T-cell (primary cell): ENCODE measurements at places on chromosomes 7 and 10.

- no peak for DNase-seq
Measured at GRCh38 chr10:14523286-14523685, 192.6 kb upstream of the FRMD4A start.

GRCh38 chr10:131844529-131845084 lies 56.2 kb upstream of the PPP2R2D start:
- DNase-seq: no peak

DNA sequence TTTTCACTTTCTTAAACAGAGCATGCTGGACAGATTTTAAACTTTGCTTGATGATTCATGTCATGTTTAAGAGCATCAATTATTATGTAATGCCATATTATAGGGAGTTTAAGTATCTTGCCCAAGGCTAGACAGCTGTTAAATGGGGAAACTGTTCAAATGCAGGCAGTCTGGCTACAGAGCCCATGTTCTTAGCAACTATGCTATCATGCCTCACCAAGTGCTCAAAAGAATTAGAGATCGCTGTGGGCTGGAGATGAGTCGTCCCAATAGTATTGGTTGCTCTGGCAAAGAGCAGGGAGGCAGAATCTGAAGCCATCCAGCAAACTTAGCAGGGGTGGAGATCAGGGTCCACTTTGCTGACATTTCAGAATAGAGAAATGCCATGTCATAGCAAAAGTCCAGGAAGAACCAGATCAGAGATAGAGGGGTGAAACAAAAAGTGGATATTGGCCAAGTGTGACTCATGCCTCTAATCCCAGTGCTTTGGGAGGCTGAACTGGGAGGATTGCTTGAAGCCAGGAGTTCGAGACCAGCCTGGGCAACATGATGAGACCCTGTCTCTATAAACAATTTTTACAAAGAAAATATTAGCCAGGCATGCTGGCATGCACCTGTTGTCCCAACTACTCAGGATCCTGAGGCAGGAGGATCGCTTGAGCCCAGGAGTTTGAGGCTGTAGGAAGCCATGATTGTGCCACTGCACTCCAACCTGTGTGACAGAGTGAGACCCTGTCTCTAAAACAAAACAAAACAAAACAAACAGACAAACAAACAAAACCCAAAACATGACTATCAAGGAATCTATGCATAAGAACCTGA lies 57.8 kb downstream of the BAMBI start:
- DNase-seq: no peak

- DNase-seq: no peak
Measured at GRCh38 chr10:43039624-43040481, 37.0 kb upstream of the RET start.

DNA sequence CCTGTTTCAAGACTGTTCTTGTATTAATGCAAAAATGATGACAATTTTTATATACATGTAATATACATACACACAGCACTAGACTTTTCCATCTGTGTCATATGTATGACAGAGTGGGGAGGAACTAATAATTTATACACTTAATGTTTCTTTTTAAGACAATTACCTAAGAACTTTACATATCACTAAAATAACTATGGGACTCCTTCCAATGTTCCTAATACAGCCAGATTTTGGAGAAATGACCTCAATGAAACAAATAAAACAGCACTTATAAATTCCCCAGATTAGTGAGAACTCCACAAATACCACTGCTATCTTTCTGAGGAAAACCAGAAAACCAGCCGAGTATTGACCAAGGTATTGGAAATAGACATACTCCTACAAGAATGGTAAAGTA lies 199.4 kb downstream of the ELMO1 start:
- no peak for DNase-seq

DNA sequence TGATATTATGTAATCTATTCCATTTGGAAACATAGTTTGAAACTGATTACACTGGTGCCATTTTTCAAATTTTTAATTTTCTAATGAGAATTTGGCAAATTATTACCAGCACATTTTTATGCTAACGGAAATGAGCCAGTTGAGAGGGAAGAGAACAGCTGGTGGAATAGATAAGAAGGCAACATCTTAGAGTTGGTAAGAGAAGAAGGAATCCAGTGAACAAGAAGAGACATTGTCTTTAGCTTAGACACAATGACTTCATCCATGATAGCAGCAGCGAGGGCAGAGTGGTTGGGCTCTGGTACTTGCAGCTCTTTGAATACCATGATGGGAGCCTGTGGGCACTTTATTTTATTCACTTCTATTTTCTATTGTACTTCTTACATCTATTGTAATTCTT lies 89.6 kb downstream of the CHRM2 start:
- no peak for DNase-seq

GRCh38 chr7:116671681-116672595 lies at the start of gene MET:
TSS of gene MET (plus strand) at chr7:116672196. CDS start at chr7:116699085, 26,889 bp downstream.
- DNase-seq: no peak

DNA sequence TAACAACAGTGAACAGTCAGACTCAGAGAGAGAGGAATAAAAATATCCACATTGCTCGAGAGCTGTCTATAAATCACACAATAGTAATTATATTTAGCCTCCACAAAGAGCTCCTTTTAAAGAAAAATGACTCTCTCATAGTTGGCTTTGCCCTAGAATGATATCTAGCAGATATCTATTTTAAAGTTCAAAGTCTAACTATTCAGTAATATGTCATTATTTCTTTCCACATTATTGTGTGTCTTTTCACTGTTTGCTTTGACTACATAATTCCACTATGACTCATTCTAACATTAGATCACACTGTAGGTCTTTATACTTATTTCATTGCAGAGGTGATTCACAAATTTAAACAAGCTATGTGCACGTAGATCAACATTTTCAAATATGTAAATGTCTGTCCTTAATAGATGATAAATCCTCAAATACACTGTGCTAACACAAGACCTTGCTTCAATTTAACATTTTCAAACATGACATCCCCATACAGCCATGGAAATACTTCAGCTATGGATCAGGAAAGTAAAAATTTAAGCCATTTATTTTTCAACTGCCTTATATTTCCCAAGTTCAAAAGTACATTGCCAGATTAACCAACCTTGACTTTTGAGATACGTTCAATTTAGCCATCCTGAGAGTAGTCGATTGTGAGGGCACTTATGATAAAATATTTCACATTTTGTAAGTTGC lies 99.9 kb upstream of the AKR1E2 start:
- DNase-seq: no peak

- no peak for DNase-seq
Measured at GRCh38 chr10:17435187-17435586, 19.2 kb downstream of the ST8SIA6 start.

- DNase-seq: no peak
Measured at GRCh38 chr7:52639981-52640380, 395.5 kb upstream of the POM121L12 start.

- no peak for DNase-seq
Measured at GRCh38 chr7:34850681-34851080, 186.6 kb downstream of the DPY19L1 start.

GRCh38 chr10:98131619-98132018 lies 2.8 kb upstream of the R3HCC1L start:
- DNase-seq: no peak

DNA sequence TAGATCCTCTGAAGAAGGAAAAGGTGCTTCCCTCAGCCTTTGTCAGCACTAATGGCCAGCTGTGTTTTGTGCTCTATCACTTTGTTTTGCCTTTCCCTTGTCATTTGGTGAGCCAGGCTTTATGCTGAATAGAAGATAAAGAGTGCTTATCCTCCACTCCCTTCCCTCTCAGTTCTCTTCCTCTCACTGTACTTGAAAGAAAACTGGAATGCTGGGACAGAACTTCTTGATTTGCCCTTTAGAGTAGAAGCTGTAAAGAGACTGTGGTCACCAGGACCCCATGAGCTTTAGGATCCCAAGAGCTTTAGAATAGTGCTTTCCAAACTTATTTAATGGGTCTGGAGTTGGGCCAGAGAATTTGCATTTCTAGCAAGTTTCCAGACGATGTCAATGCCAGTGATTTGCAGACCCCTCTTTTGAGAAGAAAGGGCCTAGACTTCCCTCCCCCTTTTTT lies 81.4 kb downstream of the LRRC4 start:
- DNase-seq: no peak

- no peak for DNase-seq
Measured at GRCh38 chr7:1324028-1324900, 91.6 kb downstream of the UNCX start.

- no peak for DNase-seq
Measured at GRCh38 chr10:51106311-51106945, 32.1 kb downstream of the PRKG1 start.

GRCh38 chr7:65800890-65801341 lies 72.0 kb upstream of the VKORC1L1 start:
- DNase-seq: no peak

GRCh38 chr7:43337811-43338210 lies 225.4 kb downstream of the HECW1 start:
- DNase-seq: no peak

DNA sequence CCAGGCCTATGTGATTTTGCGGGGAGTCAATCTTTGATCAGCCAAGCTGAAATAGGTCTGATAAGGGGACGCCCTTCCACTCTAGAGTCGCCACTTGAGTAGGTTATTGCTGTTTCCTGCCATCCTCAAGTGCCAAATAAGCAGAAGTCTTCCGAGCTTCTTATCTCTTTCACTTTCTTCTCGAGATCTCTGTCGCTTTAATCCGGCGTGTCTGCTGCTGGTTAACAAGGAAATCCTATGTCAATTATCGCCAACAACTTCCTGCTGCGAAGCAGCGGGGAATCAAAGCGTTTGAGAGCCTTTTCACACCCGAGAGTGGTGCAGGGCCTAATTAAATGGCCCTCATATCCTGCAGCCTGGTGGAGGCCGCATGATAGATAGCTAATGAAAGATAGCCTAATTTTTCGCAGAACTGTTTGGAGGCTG lies 215.9 kb downstream of the RAB11FIP2 start:
- DNase-seq: no peak

DNA sequence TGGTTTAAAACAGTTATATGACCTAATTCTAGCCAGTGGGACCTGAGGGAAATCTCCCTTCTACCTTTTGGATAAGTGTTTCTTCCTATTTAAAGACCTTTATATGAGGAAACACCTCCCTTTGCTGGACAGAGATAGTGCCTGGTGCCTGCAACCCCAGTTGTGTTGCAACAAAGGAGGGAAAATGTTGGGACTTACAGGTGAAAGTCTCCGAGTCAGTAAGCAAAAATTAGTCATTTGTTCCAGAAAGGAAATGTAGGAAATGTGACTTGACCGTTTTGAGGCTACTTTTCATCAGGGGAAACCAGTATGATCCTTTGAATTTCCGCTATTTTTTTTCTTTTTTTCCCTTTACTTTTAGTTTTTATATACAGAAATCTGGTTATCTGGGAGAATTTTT lies 165.5 kb downstream of the DKK1 start:
- no peak for DNase-seq
